AG20443 (cell line): ENCODE measurements at places on chromosomes 2 and 18.

- DNase-seq = no peak
Observed at GRCh38 chr2:74001781-74002504, 17.2 kb downstream of the TET3 start.

GRCh38 chr2:191646163-191646902 is 31.6 kb upstream of the NABP1 start:
- peak; percentile 12 for DNase-seq

DNA sequence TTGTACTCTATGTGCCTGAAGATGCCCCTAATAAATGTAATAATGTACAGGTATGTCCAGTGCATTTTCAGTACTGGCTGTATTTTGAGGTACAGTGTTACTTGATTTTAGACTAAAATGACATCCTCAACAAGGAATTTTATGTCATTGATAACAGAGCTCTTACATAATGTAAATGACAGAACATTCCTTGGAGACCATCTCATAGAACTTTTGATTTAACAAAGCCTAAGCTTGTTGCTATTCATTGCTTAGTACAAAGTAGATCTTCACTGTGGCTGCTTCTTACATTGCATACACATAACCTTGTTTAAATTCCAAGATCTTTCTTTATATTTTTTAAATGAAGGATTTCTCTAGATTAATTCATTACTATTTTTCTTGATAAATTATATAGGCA is 24.1 kb downstream of the DYNC1I2 start:
- no peak for DNase-seq

- DNase-seq = no peak
Observed at GRCh38 chr18:49169037-49169521, 218.3 kb upstream of the SMAD7 start.

DNA sequence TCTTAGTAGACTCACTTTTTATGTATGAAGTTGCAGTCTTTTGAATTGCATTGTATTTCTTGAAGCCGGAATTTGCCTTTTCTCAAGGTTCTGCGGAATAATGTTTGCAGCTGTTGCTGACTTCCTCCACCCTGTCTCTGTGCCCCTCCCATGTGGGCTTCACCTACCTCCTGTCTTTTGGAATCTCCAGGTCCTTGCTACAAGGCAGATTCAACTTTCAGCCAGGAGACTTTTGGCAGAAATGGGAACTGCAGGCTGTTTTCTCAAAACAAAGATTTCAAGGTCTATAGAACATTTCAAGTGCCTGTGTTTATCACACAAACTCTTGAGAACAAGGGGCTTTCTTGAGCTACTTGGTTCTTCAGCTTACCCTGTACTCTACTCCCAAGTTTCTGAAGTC is 25.6 kb downstream of the ZNF236 start:
- no peak for DNase-seq

- DNase-seq = no peak
Observed at GRCh38 chr2:212033888-212034287, 504.7 kb downstream of the ERBB4 start.

DNA sequence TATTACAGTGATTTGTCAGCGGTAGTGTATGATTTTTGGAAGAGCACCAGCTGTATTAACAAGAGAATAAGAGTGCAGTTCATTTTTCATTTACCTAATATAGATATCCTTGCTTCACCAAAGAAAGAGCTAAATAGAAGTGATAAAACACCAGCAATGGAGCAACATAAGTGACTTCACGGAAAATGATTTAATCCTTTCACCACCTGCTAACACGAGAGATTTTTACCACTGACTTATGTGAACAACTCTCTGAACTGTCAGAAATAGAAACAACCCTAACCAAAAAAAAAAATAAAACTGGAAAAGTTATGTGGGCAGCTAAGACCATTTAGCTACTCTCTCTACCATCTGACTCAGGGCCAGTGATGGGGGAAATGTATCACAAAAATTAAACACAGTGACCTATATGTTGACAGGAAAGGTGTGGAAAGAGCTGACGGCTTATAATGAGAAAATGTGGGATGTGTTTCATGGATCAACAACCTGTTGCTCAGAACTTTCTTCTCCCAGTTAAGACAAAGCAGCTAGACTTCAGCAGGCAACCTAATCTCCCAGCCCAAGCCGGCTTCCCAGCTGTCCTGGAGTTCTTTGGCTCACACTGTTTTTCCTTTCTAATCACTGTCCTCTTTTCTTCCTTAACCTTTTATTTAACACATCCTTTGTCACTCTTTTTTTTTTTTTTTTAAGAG is 272.7 kb downstream of the SS18 start:
- no peak for DNase-seq

- no peak for DNase-seq
Observed at GRCh38 chr18:3541549-3542386, 91.8 kb downstream of the TGIF1 start.

GRCh38 chr2:54755641-54756326 is 32.3 kb downstream of the EML6 start:
- DNase-seq = no peak

- no peak for DNase-seq
Observed at GRCh38 chr2:107137706-107138105, 251.7 kb upstream of the ST6GAL2 start.
